ENCODE measurements at places on chromosomes 2 and 18.

GRCh38 chr2:177964892-177965291, 107.7 kb downstream of the PDE11A start:
- no peak for DNase-seq

DNA sequence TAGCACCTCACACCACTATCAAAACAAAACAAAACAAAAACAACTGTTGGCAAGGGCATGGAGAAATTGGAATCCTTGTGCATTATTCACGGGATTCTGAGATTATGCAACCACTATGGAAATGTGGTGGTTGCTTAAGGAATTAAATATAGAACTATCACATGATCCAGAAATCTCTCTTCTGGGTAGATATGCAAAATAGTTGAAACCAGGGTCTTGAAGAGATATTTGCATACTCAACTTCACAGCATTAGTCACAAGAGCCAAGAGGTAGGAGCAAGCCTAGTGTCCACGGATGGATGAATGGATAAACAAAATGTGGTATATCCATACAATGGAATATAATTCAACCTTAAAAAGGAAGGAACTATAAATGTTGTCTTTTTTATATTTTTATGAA, 7.0 kb downstream of the TMEM131 start:
- no peak for DNase-seq

DNA sequence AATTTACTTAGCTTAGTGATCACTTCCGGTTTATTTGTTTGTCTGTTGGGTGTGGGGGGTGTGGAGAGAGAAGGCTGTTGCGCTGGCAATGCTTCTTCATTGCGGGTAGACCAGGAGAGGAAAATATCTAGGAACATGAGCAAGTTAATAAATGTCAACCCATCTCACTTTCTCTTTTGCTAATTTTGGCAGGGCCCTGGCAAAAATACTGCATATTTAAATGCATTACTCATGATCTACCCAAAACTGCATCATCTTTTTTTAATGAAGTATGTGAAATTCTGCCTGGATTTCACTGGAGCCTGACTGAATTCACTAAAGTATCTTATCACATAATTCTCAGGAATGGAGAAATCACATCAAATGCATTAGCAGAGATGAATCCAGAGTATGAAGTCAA, 1131.0 kb upstream of the NXPH2 start:
- DNase-seq: no peak

- no peak for DNase-seq
Observed at GRCh38 chr18:7064346-7064745, 53.3 kb downstream of the LAMA1 start.

DNA sequence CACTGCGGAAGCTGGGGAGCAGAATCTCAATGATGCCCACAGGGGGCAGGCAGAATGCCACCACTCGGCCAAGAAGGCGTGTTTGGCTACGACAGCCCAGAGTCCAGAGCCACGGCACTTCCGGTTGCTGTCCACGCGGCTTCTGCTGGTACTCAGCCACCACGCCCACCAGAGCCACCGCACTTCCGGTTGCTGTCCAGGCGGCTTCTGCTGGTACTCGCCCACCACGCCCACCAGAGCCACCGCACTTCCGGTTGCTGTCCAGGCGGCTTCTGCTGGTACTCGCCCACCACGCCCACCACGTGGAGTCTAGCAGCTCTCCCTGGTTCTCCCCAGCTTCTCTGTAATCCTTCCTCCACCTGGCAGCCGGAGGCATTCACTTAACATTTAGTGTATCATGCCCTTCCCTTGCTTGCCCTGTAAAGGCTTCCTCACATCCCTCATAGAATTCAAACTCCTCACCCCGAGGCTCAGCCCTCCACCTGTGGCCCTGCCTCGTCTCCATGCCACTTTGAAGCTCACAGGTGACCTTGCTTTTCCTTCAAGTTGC, 40.1 kb upstream of the APCDD1 start:
- no peak for DNase-seq

DNA sequence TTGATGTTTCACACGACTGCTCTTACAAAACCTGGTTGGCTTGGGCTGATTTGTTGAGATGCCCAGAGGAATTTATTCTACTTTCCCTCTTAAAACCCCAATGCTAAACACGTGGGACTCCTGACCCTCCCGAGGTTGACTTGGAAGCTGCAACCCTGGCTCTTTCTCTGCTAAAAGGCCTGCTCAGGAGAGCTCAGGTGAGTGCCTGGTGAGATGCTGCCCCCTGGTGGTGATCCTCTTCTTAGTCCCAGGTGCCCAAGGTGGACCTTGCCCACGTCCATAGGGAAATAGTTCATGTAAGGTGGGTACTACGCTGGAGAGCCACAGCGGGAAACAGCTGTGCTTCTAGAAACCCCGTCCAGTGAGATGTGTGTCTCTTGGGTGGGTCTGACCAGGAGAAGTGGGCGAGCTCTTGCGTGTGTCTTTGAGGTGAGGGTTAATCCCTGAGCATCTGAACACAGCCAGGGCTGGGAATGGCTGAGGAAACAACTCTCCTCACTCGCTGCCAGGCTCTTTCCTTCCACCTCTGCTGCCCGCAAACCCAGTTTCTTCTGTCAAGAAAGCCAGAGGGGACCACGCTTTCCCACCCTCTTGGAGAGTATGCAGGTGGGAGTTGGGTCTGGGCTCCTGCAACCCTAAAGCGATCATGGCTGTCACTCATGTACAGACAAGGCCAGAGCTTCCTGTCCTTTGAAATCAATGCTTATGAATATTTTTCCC, 25.5 kb upstream of the PXDN start:
- peak; percentile 74 for DNase-seq

DNA sequence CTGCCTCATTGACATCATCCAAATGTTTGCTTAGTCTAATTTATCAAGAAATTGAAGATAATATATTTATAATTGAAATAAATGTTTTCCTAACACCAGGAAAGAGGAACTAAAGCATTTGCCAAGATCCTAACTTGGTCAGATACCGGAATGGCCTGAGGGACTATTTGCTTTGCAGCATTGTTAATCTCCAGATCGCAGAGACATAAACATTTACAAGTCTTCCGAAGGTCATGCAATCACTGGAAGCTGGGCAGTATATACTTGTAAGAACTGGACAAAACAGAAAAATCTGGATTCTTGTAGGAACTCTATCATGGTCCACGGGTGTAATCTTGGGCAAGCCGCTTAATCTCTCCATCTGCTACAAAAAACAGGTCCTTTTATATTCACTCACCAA, 42.2 kb downstream of the CYBRD1 start:
- no peak for DNase-seq

GRCh38 chr2:41087946-41088345, 636.1 kb upstream of the SLC8A1 start:
- no peak for DNase-seq

DNA sequence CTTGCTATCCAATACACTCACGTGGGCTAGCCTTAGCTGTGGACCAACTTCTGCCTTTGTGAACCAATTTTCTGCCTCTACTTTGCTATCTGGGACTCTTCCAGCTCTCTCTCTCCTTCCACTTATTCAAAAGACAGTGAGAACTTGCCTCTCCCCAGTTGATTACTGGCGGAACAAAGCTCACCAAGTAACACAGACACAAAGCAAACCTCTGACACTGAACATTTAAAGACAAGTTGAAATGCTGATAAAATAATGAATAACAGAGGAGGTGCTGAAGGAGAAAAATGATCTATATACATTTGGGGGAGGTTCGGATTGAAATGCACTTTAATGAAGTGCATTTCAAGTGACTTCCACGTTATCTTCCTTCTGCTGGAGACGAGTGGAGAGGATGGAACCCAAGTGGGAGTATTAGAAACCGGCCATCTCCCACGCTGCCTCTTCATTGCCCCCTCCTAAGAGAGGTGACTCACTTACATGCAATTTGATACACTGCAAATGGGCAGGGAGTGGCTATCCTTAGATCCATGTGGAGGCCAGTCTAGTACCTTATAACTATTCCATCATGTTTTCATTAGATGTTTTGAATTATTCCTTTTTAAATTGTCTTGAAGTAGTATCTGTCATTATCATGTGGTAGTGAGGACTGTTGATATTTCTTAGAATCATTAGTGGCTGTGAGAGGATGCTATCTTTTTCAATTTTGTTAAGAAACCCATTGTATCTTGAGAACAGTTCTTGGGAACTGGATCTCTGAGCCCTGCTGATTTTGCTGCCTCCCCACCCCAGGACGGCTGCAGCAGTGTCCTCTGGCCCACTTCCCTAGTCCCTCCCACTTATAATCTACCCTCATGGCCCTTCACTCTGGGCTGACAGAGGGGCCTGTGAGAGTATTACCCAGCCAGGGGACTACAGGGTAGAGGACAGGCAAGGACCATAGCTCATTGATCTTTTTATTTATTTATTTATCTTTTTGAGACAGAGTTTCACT, 6.0 kb upstream of the GLI2 start:
- DNase-seq: peak; percentile 81

- no peak for DNase-seq
Observed at GRCh38 chr2:196284144-196284844, 112.9 kb upstream of the STK17B start.

GRCh38 chr18:59661891-59662701, 35.1 kb downstream of the CCBE1 start:
- DNase-seq: no peak

GRCh38 chr2:152335016-152335725, at the start of gene FMNL2:
FMNL2 (plus strand) TSS chr2:152335174.
- no peak for DNase-seq

GRCh38 chr18:45962866-45963265, 4.3 kb downstream of the EPG5 start:
- DNase-seq: no peak

DNA sequence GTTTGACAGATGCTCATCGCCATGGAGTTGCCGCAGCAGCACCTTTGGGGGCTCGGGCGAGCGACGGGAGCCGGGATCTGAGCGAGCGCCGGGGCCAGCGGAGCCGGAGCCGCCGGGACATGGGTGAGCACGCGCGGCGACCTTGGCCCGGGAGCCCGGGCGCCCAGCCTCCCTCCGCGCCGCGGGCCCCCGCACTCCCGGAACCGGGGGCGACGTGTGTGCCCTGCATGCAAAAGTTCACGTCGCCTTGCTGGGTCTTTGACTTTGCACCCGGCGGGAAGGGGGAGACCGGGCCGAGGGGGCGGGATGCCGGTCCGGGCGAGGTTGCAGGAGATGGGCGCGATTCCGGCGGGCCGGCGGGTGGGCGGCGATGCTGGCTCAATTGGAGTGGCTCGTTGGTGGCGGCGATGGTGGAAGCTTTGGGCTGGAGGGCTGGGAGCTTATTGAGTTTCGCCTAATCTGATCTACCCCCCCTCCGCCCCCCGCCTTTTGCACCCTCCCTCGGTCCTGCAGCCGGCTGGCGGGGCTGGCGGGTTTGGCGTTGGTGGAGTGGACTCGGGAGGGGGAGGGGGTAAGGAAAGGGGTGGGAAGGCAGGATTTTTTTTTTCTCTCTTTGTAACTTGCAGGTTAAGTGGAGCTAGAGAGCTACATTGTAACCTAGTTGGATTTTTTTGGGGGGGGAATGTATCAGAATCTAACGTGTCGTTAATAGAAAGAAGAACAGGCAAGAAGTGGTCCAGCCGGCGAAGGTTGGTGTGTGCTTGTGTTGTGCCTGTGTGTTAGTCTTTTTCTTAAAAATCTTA, at the start of gene SETBP1:
Gene SETBP1 (plus strand): TSS at position 616 of the 803 bp plus-strand sequence. CDS start 20,459 bp downstream, outside the sequence.
- peak; percentile 60 for DNase-seq

GRCh38 chr2:28161466-28161865, 231.2 kb upstream of the FOSL2 start:
- peak; percentile 61 for DNase-seq

GRCh38 chr18:62324181-62324828, 805 bp upstream of the TNFRSF11A start:
- DNase-seq: no peak

- no peak for DNase-seq
Observed at GRCh38 chr2:110216803-110217202, 4.5 kb upstream of the MTLN start.

GRCh38 chr2:28527196-28527595, 31.3 kb downstream of the PLB1 start:
- no peak for DNase-seq

- no peak for DNase-seq
Observed at GRCh38 chr18:10081492-10081891, 167.7 kb downstream of the VAPA start.

DNA sequence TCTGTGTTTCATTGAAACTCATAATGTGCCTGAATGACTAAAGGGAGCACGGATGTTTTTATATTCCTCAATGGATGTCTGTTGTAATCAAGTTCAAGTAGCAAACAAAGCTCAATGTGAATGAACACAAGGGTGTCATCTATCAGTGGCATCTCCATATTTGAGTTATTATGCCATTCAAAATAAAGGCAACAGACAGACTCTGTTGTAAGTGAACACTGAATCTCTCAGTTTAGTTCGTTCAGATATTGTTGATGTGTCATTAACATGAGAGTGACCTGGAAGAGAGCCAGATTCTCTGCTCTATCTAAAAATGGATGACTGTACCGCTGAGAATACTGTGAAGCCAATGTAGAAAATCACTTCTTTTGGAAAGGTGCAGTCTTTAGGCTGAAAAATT, 118.7 kb downstream of the NUP35 start:
- peak; percentile 9 for DNase-seq

- DNase-seq: no peak
Observed at GRCh38 chr2:56230156-56230555, 46.4 kb downstream of the CCDC85A start.

DNA sequence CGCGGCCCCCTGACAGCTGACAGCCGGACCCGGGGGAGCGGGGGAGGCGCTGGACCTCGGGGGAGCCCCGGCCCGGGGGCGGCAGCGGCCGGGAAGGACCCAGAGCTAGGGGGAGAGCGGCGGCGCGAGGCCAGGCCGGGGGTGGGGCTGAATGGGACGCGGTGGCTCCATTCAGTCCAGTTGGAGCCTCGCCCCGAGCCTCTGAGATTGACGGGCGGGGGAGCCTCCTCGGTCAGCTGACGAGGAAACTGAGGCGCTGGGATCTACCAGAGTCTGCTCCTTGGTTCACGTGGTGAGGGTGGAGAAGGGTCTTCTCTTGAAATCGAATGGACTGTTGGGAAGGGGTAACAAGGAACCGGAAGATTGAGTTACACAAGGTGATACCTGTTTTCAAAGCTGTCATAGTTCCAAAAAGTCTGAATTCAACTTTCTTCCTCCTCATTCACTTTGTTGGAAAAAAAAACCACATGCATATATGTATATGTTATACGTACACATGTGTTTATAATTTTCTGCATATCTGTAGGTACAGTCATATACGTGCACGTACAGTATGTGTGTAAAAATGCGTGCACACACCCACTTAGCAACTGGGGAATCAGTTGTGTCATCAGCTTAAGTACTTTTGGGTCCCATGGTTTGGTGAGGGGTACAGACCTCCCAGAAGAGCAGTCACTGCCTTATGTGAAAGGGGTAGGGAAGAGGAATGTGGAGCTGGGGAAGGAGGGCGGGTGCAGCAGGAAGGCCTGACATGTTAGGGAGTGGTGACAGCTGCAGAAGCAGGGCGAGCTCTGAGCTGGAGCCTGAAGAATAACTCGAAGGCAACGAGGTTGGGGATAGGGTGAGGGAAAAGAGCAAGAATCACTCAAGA, 628 bp downstream of the PPP1R7 start:
- no peak for DNase-seq

DNA sequence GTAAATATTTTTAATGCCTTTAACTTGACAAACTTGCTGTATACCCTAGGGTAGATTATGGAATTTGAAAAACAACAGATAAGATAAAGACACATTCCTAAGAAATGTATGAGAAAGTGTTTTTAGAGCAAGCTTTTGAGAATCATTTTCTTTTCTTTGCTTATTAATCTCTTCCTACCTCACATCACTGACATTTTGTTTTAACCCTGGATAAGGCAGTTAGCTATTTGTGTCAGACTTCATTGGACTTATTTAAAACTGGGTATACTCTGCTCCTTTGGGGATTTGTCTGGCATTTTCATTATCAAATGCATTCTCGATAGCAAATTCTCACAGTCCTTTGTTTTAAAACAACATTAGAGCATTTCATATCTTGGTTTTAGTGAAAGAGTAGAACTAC, 17.2 kb downstream of the EML4 start:
- DNase-seq: no peak

GRCh38 chr18:23963443-23964165, 51.0 kb upstream of the TTC39C start:
- DNase-seq: no peak

Data from urothelium cell line (cell line).